ENCODE measurements at places on chromosomes 7 and 10. TPM values are rescaled to one million over a fixed set of nuclear protein-coding genes. Genes with fewer than 3 reads are reported as not detected.

The SLC13A1 gene
- total RNA-seq: not detected

The EPHA1 gene
- not detected for total RNA-seq

The MKX gene
- total RNA-seq: not detected

The C10orf53 gene
- not detected for total RNA-seq

The SLC18A3 gene
- total RNA-seq: not detected

The ZNF365 gene
- 0.05 TPM for total RNA-seq

The TRPV5 gene
- not detected for total RNA-seq

The KIF11 gene
- 3.2 TPM for total RNA-seq

The GBX1 gene
- total RNA-seq: not detected

The AIFM2 gene
- total RNA-seq: 9.7 TPM

The MRLN gene
- not detected for total RNA-seq

The ZSCAN25 gene
- 6.1 TPM for total RNA-seq

The POP7 gene
- total RNA-seq: 22.4 TPM

The ACTL6B gene
- total RNA-seq: not detected

The AKR1C4 gene
- total RNA-seq: not detected

The HECW1 gene
- total RNA-seq: not detected

The SEMA3D gene
- 0.05 TPM for total RNA-seq

The FAM131B gene
- 0.94 TPM for total RNA-seq

The STRIP2 gene
- 0.88 TPM for total RNA-seq

The TSPAN15 gene
- 5.5 TPM for total RNA-seq

The ADAM22 gene
- 0.19 TPM for total RNA-seq

The NOS3 gene
- 3.1 TPM for total RNA-seq

The AGMO gene
- 1.2 TPM for total RNA-seq

The EMX2 gene
- 0.75 TPM for total RNA-seq

The HOXA10 gene
- not detected for total RNA-seq

The IFIT3 gene
- total RNA-seq: 16.1 TPM

The GRM3 gene
- total RNA-seq: not detected

The SBDS gene
- total RNA-seq: 63.2 TPM

The OR2A12 gene
- not detected for total RNA-seq

The CLEC5A gene
- not detected for total RNA-seq

The HOXA4 gene
- total RNA-seq: not detected

The WDR86 gene
- total RNA-seq: 2.4 TPM

The CALML3 gene
- total RNA-seq: not detected

The CYP2C8 gene
- total RNA-seq: not detected

The CTAGE4 gene
- total RNA-seq: not detected

The MACC1 gene
- total RNA-seq: not detected

The GIMAP8 gene
- 0.62 TPM for total RNA-seq

The GIMAP7 gene
- 0.49 TPM for total RNA-seq

The MMD2 gene
- not detected for total RNA-seq

The FGFR2 gene
- not detected for total RNA-seq

The ITPRID1 gene
- not detected for total RNA-seq

The YAE1 gene
- total RNA-seq: 12.5 TPM

The MBLAC1 gene
- total RNA-seq: 5.7 TPM

The HOGA1 gene
- total RNA-seq: not detected

The SPDYE11 gene
- not detected for total RNA-seq

The TBL2 gene
- 58.4 TPM for total RNA-seq

Data from cardiac ventricle fibroblast (primary cell).